NCI-H510A (cell line): ENCODE measurements at places on chromosomes 7 and 10.
A peak's percentile ranks its signal among the peaks of the same experiment; 100 is the strongest.

DNA sequence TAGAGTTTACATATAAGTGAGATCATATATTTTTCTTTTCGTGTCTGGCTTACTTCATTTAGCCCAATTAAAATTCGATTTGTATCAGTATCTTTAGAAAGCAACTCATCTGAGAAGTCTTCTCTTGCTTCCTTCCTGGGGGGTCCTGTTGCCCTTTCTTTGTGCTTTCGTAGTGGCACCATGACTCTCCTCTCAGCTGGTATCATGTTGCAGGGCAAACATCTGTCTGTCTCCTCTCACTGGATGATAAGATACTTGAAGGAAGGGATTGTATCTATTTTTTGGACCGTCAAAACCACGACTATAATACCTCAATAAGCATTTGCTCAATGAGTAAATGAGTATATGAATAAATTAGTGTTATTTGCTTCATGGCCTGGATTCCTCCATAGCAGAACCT is 382.5 kb upstream of the SORCS1 start:
- DNase-seq, result no peak

DNA sequence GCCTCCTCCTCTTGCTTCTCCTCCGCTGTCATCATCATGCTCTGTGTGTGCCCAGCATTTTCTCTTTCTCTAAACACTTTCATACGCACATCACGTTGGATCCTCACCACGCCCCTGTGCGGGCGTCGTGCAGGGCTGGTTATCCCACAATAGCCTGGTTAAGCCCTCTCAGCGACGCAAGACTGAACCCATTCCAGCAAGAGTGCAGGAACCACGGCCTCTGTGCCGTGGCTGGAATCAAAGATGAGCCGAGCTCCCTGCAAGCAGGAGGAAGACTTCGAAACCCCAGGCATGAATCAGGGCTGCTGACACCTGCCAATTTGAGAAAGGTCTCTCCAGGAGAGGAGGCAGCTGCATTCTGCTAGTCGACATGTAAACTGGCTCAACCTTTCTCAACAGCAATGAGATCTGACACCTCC is 74.8 kb upstream of the FOXK1 start:
- DNase-seq, result no peak

DNA sequence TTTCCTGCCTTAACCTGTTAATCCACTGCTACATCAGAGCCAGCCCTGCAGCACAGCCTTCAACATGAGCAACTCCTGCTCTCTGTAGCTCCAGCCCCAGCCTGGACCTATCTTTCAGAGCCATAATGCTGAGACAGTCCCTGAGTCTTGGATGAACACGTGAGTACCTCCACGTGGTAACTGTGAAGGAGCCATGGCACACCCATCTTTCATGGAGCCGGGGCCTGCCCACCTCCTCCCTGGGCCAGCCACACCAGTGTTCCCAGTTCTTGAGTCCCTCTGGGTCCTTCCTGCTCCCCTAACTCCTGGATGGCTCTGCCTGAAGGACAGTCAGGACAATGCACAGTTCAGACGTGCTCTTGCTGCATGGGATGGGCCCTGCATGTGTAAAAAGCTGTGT is 107.1 kb downstream of the TEX36 start:
- no peak for DNase-seq

DNA sequence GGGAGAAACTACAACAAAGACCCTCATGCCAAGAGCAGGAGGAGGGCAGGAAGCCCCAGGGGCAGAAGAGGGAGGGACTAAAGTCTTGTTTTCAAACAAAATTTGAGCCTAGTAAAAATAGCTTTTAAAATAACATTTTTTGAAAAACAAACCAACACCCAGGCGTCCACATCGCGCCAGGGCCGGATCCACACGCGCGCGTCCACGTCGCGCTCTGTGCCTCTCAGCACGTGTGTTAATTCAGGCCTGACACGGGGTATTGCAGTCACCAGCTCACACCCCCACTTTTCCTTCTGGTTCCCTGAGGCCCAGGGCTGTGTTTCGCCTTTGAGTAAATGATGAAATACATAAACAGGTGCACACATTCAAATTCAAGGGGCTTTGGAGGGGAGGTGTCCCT is 196.2 kb downstream of the TCERG1L start:
- no peak for DNase-seq

DNA sequence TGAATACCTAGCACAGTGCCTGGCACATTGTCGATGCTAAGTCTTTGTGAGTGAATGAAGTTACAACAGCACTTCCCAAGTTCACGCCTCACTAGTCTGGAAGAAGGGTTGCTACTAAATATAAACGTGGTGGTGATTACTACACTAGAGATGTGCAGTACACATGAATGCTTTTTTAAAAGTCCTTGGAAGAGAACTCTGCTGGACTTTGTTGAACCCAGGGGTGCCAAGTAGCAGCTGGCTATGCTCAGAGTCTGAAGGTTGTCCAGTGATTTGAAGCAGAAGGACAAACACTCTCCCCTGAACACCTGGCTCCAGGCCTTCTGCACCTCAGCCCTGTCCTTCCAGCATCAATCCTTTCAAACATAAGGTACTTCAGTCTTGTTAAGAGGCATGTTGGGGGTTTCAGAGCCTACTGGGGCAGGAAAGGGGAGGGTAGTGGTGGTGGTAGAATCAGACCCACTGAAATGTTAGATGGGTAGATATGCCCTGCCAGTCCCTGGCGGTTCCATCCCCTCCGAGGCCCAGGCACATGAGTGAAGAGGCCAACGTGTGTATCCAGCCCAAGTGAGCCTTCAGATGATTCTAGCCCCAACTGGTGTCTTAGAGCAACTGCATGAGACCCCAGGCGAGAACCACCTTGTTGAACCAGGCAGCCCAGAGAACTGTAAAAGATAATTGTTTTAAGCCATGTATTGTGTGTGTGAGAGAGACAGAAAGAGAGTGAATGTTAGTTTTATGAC is 94.4 kb downstream of the TAX1BP1 start:
- peak; percentile 6 for DNase-seq

GRCh38 chr7:4066626-4067475 is 615.2 kb upstream of the FOXK1 start:
- no peak for DNase-seq

GRCh38 chr10:119119400-119119799 is 15.5 kb downstream of the DENND10 start:
- DNase-seq, result no peak

DNA sequence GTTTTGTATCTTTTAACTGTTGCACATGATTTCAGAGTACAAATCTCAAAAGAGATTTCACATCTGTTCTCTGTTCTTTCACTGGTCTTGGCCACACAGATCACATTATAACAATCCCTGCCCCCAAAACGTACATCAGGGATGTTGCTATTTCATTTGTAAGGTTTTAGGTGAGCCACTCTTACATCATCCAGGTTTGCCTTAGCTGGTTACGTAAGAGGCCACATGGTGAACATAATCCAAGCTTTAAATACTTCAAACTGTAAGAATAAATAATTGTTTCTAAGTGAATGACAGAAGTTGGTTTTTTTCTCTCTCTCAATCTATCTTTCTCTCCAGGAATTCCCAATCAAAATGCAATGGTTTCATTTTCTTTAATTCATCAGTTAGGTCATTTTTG is 245.9 kb upstream of the HGF start:
- no peak for DNase-seq

- no peak for DNase-seq
Measured at GRCh38 chr7:71974611-71975010, 437.5 kb downstream of the CALN1 start.

GRCh38 chr10:75974080-75974479 is 542.7 kb downstream of the LRMDA start:
- DNase-seq, result no peak

DNA sequence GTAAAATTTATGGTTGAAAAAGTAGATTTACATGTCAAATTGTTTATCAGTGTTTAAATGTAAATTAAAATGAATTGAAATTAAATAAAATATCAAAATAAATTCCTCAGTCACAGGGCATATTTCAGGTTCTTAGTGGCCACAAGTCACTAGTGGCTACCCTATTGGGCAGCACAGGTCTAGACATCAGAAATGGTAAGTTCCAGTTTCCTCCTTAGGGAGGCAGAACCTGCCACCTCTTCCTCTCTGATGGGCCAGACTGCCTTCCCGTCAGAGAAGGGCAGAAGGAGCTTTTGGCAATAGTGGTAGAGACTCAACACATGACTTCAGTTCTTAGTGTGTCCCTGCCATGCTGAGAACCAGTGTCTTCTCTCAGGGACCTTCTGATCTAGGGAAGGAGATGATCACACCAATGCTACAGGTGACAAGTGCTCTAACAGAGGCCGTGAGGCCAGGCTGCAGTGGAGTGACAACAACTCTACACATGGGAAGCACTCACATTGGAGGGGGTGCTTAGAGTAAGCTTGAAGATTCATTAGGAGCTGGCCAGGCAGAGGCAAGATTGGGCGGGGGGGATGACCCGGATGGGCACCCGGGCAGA is 14.4 kb upstream of the PCBD1 start:
- no peak for DNase-seq

GRCh38 chr7:152674860-152675758 is 832 bp downstream of the XRCC2 start:
- DNase-seq, result no peak

GRCh38 chr10:101052285-101052684 is 9.5 kb upstream of the KAZALD1 start:
- no peak for DNase-seq

DNA sequence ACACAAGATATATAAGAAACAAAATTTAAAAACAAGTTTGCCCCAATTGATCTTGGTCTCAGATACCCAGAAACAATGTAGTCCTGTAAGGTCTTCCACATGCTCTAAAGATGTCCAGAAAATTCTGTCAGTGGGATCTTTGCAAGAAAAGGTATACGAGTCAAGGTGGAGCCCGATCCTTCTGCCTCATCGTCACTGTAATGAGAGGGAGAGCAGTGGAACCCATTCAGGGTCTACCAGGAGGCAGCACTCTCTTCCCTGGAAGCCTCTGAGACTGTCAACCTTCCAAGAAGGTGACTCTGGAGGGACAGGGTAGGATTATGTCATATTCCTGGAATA is 112.8 kb downstream of the JCAD start:
- no peak for DNase-seq

GRCh38 chr10:96352582-96352981 is 6.2 kb downstream of the OPALIN start:
- no peak for DNase-seq

DNA sequence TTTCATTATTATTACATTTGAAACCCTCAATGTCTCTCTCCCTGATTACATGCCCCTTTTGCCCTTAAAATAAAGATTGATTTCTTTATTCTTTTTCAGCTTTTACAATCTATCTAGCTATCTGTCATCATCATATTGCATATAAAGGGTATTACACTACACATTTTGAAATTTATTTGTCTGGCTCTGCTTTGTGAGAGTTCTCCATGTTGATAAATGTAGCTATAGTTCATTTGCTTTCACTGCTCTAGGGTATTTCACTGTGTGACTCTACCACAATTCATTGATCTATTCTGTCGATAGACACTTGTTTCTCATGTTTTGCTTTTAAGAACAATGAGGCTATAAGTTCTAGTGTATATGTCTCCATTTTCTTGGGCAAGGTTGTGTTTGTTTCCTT is 25.6 kb downstream of the CDK1 start:
- no peak for DNase-seq

GRCh38 chr10:99403674-99404073 is 26.8 kb downstream of the GOT1 start:
- DNase-seq, result no peak

- DNase-seq, result no peak
Measured at GRCh38 chr10:71204746-71205145, 7.6 kb upstream of the UNC5B start.

GRCh38 chr10:74282151-74282847 is 131.3 kb downstream of the ADK start:
- DNase-seq, result no peak

GRCh38 chr7:91066627-91067026 is 197.6 kb upstream of the FZD1 start:
- DNase-seq, result no peak

GRCh38 chr10:26855186-26855585 is 5.6 kb downstream of the ABI1 start:
- no peak for DNase-seq

- no peak for DNase-seq
Measured at GRCh38 chr7:25402532-25402931, 174.2 kb upstream of the NPVF start.

DNA sequence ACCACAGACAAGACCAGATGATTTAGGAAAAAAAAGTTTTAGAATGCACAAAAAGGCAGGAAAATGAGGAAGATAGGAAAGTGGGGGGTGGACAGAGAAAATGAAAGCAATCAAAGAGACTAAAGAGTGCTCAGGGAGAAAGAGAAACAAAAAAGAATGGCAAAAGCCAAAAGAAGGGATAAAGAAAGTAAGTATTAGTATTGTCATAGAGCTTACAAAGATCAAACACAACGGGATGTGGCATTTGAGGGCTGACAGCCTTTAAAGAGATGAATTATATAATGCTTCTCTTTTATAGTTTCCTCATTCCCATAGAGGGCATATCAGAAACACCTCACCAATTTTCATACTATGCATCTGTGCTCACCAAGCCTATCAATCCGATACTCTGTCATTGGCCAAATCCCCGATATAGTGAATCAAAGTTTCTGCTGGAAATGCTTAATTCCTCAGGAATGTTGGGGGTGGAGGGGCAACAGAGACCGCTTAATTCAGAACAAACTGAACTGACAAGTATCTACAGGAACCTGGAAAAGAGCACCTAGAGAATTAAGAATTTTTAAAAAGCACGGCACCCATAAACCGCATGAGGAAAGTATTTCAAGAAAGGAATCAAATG is 2.7 kb downstream of the COG5 start:
- no peak for DNase-seq

GRCh38 chr7:111516612-111517011 is 45.7 kb downstream of the IMMP2L start:
- DNase-seq, result no peak

- DNase-seq, result no peak
Measured at GRCh38 chr10:43801140-43801539, 152.5 kb upstream of the ZNF32 start.

DNA sequence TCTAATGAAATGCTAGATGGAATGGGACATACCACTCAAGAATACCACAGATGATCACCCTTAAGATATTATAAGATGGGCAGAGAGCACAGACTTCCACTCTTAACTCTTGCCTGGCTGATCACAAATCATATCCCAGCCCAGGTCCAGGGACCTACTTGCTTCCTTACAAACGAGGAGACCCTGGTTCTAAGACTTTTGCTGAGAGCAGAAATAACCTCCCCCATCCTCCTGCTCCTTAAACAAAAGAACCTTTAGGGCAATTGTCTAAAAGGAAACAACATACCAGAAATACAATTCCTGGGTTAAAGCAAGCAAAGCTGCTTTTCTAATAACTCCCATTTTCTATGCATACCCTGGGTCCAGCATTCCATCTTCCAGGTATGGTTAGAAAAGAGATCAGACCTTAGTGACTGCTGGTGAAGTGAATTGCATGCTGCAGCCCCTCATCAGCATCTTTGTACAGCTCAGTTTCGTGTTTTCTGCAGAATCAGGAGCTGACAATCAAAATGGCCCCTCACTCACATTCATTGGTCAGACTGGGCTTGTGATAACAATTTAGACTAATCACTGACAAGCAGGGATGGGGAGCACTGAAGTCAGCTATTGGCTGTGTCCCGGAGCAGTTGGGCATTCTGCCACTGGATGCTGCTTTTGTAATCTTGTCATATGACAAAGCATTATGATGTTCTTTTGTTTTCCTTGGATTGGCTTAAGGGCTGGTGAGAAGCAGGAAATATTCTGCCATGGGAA is 14.6 kb downstream of the IFIT3 start:
- DNase-seq, result no peak
